ENCODE measurements at places on chromosomes 4 and X. TPM values are rescaled to one million over a fixed set of nuclear protein-coding genes. Genes with fewer than 3 reads are reported as not detected.

DNA sequence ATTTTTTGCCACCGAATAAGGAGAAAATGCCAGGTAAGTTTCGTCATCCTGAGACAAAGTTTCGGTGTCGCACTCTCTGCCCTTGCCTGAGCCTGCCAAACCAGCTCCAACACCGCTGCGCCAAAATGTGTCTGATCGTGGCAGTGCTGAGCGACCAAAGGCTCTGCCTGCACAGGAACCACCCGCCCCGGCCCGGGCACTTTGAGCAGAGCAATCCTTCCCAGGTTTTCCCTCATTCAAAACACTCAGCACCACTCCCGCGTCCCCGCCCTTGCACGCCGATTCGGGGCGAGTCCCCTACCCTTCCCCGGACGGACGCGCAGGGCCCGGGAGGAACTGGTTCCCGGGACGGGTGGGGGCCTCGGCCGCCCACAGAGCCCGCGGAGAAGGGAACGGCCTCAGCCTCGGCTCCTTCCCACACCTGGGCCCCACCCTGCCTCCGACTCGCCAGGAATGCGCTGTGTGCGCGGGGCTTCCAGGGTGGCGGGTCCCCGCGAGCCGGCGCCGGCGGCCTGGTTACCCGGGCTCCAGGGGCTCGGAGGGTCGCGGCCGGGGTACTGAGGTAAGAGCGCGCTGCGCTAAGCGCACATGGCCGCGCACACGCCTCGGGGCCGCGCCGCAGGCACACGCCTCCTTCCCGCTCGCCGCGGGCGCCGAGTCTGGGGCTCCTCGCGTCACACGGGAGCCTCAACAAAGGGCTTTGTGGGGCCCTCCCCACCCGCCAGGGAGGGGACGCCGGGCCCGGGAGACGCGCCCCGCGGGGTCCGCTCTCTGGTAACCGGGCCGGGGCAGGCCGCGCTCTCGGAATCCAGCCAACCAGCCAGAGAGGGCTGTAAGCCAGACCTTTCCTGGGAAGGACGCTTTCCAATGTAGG, at the start of gene C4orf36:
Gene C4orf36 (minus strand): TSS at position 661 of the 874 bp plus-strand sequence. CDS start 902 bp downstream, outside the sequence.
- DNase-seq: peak; percentile 49

LDB2 gene
- total RNA-seq: not detected

- DNase-seq: no peak
Observed at GRCh38 chr4:73257651-73258435, 755 bp downstream of the ANKRD17 start.

DNA sequence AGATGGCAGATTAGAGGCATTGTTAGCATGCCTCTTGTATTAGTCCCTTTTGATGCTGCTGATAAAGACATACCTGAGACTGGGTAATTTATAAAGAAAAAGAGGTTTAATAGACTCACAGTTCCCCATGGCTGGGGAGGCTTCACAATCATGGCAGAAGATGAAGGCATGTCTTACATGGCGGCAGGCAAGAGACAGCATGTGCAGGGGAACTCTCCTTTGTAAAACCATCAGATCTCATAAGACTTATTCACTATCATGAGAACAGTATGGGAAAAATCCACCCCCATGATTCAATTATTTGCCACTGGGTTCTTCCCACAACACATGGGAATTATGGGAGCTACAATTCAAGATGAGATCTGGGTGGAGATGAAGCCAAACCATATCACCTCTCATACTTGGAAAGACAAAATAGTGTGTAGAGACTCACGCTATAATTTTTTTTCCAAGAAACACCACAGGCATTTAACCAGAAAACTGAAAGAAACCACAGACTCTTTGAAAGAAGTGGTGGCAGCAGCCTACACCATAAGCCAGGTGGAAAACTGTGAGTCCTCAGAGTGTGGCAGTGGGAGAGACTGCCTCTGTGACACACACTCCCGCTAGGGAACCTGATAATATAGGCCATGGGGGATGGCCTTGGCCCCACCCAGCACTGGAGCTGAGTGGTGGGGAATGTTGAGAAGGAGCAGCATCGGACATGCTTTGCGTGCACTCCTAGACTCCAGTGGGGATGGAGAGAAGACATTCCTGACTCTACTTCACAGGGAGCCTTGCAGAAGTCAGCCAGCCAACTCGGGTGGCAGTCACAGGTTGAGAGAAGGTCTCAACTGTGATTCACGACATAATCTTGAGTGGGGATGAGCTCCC, 51.5 kb downstream of the SLC2A9 start:
- no peak for DNase-seq

DNA sequence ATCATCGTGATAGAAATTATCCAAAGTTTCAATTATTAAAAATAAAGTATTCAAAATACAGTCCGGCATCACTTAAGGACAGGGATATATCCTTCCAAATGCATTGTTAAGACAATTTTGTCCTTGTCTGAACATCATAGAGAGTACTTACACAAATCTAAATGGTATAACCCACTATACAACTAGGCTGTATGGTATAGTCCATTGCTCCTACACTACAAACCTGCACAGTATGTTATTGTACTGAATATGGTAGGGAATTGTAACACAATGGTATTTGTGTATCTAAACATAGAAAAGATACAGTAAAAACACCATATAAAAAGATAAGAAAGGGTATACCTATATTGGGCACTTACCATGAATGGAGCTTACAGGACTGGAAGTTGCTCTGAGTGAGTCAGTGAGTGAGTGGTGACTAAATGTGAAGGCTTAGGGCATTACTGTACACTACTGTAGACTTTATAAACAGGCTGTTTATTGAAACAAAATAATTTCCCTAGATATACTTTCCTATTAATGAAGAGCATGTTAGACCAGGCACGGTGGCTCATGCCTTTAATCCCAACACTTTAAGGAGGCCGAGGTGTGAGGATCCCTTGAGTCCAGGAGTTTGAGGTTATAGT, 44.8 kb upstream of the PTPN13 start:
- DNase-seq: peak; percentile 2

BLTP1 gene
- total RNA-seq: 21.4 TPM

AVPR2 gene
- 2.6 TPM for total RNA-seq

SPANXC gene
- not detected for total RNA-seq

DNA sequence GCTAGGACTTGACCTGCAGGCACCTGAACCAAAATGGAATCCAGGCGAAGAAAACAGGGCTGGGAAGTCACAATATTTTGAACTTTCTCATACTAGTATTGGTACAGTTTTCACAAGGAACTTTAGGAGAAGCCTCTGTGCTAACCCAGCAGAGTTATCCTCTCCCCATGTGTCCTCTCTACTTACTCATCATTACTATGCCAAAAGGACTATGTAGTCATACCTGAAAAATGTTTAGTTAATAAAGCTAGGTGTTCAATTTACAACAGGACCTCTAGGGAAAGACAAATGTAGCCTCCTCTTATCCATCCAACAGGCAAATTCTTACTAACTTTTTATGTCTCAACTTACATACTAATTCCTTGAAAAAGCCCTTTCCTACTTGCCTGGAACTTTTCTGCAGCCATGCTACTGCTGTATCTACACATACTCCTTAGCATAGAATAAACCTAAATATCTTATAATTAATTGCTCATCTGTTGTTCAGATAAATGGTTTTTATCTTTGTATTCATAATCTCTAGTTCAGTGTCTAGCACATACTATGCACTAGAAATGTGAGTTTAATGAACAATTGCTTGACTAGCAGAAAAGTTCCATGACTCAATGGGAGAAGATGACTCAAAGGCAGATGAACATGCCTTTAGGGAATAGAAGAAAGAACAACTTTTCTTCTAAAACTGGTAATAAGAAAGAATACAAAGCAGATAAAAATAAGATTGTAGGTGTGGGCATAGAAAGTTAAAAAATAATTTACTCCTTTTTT, 215.5 kb upstream of the VEGFC start:
- DNase-seq: peak; percentile 52

PLK4 gene
- 46.9 TPM for total RNA-seq

MAGEA4 gene
- total RNA-seq: not detected

GRCh38 chr4:25813448-25814106, 49.2 kb downstream of the SEL1L3 start:
- peak; percentile 76 for DNase-seq

SPACA5B gene
- not detected for total RNA-seq

DNA sequence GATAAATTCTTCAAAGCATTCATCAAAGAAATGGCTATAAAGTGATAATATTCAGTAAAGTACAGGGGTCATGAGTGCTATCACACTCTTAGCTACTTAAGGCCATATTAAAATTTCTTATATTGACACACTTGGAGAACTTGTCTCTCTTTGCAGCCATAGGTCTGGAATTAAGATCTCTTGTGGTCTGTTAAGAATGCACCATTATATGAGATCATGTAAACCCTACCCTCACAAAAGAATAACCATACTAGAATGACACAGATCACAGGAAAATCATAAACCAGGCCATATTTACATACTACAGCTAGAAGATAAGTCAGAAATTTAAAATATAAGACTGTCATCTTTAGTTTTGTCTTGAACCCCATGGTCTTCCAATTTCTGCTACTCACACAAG, 434.3 kb downstream of the PDGFC start:
- no peak for DNase-seq

DNA sequence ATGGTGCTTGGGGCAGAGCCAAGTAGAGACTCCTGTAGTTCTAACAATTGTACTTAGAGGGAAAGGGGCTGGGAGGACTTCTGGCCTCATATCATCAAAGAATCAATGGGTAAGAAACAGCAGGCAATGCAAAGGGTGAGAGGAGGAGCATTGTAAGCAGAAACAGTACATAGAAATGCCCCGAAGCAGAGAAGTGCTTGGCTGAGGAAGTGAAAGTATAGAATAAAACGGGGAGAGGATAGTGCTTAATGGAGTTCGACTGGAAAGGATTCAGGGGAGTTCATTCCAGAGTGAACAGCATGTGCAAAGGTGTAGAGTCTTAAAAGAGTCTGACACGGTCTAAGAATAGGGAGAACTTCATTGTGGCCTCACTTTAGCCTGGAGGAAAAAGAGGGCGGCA, 103.0 kb downstream of the SYNPO2 start:
- no peak for DNase-seq

CAPN6 gene
- total RNA-seq: not detected

- no peak for DNase-seq
Observed at GRCh38 chr4:105946771-105947170, 51.5 kb downstream of the NPNT start.

DNA sequence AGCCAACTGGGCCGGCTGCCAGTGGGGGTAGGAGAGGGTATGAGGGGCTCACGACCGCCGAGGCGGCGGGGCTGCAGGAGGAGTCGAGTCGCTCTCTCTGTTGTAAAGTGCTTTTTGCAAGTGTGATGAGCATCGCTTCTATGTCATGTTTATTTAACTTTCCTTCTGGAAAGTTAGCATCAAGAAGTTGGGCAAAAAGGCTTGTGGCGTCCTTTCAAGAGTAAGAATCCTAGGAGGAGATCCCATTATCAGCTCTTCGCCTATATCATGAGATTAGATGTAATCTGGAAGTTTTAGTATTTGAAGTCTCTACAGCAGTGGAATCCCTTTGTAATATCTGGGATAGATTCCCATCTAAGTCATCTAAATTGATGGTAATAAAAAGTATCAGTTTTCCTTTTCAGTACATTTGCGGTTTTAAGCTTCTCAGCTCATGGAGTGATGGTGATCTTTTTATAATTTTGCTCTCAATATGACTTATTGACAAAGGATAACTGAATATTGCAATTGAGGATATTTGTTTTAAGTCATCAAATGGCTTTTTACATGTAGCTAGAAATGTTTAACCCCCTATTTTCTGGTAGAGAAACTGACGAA, 1.7 kb downstream of the GALNT7 start:
- DNase-seq: no peak

- no peak for DNase-seq
Observed at GRCh38 chr4:150970685-150971151, 44.4 kb downstream of the LRBA start.

DNA sequence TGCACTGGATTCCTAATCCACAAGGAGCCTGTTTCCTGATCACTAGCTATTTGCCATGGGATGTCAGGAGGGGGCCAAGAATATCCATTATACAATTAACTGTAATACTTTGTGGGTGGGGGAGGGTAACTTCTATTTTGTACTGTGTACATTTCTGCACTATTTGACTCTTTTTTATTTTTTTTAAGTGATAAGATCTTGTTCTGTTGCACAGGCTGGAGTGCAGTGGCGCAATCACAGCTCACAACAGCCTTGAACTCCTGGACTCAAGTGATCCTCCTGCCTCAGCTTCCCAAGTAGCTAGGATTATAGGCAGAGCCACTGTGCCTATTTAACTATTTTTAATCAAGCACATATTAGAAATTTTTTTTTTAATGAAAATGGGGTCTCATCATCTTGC, 134.1 kb downstream of the ELOVL6 start:
- no peak for DNase-seq

BST1 gene
- not detected for total RNA-seq

DNA sequence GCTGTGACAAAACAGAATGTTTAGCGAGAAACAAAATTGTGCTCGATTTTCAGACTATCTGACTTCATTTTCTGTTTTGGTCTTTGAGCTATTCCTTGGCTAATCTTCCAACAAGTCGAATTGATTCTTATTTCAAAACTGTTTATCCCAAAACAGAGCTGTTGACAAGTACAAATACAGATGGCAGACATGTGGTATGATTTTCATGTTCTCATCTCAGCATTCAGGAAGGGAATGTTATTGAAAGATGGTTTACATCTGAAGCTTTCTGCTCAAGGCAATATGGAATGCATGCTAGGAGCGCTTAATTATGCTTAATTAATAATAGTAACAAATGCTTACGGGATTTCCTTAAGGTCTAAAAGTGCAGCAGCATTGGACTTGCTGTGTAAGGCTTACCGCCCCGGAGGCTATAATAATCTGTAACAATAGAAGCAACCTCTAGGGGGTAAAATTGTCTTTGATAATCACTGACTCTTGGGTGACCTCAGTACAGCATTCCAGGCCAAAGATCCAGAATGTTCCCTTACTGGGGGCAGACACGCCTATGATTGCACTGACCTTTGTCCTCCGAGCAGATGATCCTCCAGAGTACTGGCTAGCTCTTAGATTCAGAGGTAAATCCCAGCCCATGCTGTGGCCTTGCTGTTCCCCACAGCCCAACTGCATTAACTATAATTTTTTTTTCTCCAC, 16.4 kb downstream of the LSM6 start:
- DNase-seq: no peak

LRP2BP gene
- total RNA-seq: 0.34 TPM

- no peak for DNase-seq
Observed at GRCh38 chr4:25002681-25003080, 28.1 kb downstream of the LGI2 start.

DNA sequence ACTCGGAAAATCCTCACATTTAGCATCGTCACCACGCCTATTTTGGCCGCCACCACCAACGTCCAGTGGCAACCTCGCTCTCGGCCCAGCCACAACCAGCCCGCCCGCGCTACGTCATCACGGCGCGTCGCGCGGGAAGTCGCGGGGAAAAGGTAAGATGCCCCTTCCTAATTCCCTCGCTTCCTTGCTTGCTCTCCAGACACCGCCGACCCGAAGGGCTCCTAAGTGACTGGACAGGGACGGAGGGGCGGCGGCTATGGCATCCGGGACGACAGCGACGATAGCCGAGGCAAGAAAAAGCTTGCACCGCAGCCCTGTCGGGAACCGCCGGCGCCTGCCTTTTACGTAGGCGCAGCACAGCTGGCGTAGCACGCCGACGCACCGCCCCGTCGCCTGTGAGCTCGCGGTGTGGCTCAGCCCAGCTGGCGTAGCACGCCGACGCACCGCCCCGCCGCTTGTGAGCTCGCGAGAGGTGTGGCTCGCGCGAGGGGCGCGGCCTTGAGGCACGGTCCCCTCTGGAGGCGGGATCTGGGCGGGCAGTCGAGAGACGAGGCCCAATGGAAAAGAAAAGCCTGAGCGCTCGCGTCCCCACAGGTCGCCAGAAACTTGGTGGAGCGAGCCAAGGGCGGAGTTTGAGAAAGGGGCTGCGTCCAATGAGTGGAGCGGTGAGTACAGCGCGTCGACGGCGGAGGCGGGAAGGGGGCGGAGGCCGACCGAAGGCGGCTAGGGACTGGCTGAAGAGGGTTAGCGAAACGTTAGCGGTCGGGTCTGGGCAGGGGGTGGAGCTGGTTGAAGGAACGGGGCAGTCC, at the start of gene HDAC6:
Gene HDAC6 (plus strand): TSS at position 788 of the 809 bp plus-strand sequence. CDS start 626 bp downstream, outside the sequence.
- DNase-seq: peak; percentile 96

APELA gene
- total RNA-seq: not detected

Measured in A172 (cell line).